Stimulated activated CD8-positive, alpha-beta memory T cell treated with anti-CD3 and anti-CD28 coated beads, Interleukin-15, amount 100 ng/mL, for 24 hours (primary cell): ENCODE measurements at places on chromosomes 13 and 19.

- no peak for DNase-seq
Observed at GRCh38 chr19:38093587-38093986, 130.4 kb downstream of the DPF1 start.

- no peak for DNase-seq
Observed at GRCh38 chr19:3494051-3494450, 6.4 kb downstream of the DOHH start.

DNA sequence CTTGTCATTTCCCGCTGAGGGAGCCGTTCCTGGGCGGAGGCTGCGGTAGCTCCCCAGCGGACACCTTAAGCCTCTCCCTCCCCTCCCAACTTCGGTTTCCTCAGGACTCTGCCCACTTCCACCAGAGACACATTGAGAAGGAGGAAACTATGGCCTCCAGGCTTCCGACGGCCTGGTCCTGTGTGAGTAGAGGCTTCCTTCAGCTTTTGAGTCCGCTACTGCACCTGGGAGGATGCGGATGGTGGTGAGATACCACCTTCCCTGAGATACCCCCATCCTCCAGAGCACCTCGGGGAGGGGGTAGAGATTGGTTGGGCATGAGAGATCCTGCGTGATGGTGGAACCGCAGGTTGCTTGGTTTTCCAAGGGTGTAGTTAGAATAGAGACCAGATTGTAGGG lies 955 bp downstream of the ZNF274 start:
- no peak for DNase-seq

GRCh38 chr19:36101550-36102327 lies 9.2 kb upstream of the OVOL3 start:
- DNase-seq, result no peak
